ENCODE measurements at places on chromosomes 6 and 20.

DNA sequence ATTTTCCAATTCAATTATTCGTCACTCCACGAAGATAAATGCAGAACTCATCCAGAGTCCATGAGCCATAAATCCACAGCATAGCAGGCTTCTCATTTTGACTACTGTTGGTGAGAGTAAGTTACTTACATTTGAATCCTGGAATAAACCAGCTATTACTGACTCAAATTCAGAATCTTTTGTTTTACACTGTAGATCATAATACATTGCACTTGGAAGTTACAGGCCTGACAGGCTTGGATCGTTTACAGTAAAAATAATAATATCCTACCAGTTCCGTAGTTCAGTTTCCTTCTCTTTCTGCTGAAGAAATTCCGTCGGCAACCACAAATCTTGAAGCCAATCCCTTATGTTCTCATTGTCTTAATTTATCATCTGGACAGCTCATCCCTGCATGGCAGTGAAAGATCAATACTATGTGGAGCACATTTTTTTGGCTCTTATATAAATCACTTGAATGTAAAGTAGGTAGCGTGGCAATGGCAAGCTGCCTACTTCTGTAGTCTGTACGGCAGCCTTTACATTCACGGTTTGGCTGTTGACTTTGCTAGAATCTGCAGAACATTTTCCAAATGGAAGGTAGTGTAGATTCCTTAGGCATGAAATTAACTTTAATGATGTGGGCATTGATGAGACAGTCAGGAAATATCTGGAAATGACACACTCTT lies 142.9 kb downstream of the WDR27 start:
- no peak for DNase-seq

- DNase-seq, result no peak
These were observed 68.5 kb downstream of the RALGAPA2 start for GRCh38 chr20:20643927-20644326.

DNA sequence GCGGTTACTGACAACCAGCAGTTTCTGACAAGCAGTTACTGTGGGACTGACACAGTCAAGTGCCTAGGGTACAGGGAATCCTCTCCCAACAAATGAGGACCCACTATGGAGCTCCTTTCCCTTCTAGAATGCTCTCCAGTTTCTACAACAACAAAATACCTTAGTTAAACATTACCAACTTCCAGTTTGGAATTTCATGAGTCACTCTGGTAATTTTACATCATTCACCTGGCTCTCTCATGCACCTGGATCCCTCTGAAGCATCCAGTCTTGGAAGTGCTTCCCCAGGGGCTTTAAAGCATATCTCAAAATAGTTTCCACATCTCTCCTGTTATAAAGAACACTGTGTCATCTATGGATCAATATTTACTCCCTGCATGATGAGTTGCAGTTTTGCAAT lies 286.7 kb upstream of the SPTLC3 start:
- no peak for DNase-seq

GRCh38 chr20:34016736-34017135 lies 23.0 kb downstream of the RALY start:
- no peak for DNase-seq

- no peak for DNase-seq
These were observed 318.4 kb upstream of the MOCS1 start for GRCh38 chr6:40252531-40253258.

- DNase-seq, result no peak
These were observed 445.0 kb downstream of the UTRN start for GRCh38 chr6:144730088-144730645.

GRCh38 chr20:23510000-23510590 lies 19.2 kb downstream of the CST8 start:
- DNase-seq, result no peak

- no peak for DNase-seq
These were observed 468.0 kb downstream of the UTRN start for GRCh38 chr6:144753023-144753705.

GRCh38 chr6:167576828-167577503 lies 249.7 kb upstream of the AFDN start:
- DNase-seq, result no peak

DNA sequence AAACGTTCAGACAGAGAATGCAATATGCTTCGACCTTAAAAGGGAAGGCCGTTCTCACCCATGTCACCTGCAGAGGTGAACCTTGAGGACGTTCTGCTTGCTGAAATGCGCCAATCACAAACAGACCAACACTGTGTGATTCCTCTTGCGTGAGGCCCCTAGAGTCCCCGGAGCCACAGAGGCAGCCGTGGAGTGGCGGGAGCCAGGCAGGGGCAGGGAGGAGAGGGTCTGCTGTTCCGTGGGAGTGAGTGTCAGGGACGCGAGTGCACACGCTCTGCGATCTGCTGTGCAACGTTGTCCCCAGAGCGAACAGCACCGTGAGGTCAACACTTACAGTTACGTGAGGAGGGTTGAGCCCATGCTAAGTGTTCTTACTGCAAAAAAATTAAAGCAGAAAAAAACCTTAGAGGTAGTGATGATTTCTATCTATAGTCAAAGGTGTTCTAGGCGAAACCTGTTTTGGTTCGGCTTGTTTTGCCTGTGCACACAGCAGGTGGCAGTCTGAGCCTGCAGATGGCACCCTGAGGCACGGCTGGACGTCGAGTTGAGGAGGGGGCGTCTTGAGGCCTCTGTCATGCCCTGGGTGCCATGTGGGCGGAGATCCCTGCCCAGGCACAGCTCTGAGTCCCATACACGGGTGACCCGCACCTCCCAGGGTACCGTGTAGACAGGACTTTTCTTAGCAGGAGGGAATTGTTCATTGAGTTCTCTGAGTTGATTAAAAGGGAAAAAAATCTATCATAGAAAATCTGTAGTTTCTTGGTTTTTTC lies 71.7 kb upstream of the FRMD1 start:
- no peak for DNase-seq

DNA sequence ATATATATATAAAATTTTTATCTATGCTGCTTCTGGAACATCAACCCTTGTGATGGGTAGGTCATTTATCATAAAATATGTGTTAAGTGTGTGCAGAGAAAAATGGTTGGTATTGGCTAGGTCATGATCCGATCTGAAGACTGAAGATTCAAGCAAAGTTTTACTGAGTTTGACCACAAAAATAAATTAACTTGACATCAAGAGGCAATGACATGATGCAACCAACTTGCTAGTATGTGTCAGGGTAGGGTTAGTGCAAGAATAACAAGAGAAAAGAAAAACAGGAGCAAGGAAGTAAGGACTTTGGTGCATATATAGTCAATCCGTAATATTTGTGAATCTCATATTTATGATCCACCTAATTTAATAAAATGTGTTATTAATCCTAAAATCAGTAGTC lies 1202.0 kb upstream of the ADGRB3 start:
- DNase-seq, result no peak
